Caudate nucleus (tissue), 63 donors: ENCODE measurements at places on chromosomes 2 and 18.

DNA sequence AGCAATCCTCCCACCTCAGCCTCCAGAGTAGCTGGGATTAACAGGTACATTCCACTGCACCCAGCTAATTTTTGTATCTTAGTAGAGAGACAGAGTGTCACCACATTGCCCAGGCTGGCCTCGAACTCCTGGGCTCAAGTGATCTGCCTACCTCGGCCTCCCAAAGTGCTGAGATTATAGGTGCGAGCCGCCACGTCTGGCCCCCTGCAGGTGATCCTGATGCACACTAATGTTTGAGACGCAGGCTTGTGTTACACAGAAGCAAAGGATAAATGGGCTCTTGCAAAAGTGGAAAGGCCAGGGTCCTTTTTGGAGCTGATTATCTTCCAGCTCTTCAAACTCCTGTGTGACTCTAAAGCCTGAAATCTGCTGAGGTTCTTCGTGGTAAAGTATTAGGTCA, 84.2 kb downstream of the TGFA start:
- no peak for DNase-seq

- DNase-seq: no peak
Measured at GRCh38 chr2:86512034-86512433, 51.2 kb downstream of the CHMP3 start.

DNA sequence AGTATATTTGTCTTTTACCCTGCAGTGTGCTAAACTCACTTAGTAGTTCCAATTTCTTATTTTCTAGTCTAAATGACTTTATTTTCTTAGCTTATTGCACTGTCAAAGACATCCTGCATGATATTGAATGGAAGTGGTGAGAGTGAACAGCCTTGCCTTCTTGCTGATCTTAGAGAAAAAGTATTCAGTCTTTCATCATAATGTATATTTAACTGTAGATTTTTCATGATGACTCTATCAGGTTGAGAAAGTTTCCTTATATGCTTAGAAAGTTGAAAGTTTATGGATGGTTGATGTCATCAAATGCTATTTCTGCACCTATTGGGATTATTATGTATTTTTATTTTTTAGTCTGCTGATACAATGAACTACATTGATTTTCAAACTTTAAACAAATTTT, 21.3 kb upstream of the COL3A1 start:
- DNase-seq: no peak

DNA sequence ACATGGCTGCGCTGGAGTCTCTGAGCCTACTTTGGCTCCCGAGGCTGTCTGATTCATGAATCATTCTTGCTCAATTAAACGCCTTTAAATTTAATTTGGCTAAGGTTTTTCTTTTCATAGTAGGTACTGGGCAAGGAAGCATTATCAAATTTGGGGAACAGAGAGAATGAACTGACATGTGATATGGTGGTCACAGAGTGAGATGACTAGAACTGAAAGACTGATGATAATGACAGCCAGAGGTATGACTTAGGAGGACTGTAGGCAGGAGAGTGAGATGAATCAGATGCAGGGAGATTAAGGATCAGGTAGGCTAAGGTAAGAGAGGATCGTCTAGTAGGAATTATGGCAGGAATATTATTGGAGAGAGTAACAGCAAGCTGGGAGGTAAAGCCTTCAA, 40.9 kb upstream of the ST8SIA3 start:
- DNase-seq: no peak

DNA sequence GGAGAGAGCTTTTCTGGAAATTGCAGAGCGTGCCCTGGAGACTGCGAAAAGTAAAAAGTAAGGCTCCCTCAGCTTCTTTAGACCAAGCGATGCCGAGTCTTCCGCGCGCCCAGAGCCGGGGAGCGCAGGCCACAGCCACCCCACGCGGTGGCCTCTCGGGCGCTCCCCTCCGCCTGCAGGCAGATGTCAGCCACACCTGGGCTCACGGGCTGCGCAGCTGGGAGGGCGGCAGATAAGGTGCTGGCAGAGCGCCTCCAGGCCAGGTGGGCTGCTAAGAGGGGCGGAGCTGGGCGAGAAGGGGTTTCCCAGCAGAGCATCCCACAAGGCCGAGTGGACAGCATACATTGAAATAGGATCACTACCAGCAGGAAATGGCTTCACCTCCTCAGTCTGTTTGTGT, 81.7 kb downstream of the ARHGEF4 start:
- DNase-seq: no peak

DNA sequence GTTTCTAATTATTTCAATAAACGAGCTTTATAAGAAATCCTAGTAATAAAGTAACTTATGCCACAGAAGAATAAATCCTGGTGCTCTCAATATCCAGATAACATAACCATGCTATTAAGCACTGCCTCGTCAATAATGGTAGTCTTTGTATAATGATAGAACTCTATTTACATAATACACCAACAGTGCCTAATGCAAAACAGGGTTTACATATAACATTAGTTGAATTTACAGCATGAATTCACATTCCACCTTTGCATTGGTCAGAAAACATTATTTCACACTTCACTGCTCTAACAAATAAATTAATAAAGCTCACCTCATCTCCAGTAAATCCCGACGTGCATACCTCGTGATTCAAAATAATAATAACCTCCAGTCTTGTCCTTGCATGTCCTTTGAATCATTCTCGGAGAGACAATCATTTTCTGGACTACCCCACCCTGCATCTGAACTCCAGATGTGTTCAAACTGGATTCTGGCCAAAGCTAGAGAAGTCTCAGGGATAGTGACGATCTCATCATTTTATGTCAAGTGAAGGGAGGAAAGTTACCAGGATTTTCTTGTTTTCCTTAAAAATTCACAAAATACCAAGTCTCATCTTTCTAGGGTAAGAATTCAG, 189.2 kb downstream of the NCKAP5 start:
- no peak for DNase-seq

DNA sequence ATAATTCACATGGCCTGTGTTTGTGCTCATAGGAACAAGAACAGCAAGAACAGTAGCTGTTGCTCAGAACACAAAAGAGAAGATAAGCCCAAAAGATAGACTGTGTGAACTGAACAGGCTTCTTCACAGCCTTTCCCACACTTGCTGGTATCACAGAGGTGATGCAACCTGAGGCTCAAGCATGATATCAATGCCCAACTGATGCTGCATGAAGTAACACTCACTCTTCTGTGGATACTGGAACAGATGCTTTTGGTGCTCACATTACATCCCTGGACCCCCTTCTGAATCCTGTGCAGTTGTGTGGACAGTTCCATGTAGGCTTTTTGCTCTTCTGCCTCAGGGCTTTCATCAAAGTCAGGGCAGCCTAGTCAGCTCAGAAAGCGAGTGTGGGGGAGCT, 88.4 kb upstream of the RND3 start:
- DNase-seq: no peak

DNA sequence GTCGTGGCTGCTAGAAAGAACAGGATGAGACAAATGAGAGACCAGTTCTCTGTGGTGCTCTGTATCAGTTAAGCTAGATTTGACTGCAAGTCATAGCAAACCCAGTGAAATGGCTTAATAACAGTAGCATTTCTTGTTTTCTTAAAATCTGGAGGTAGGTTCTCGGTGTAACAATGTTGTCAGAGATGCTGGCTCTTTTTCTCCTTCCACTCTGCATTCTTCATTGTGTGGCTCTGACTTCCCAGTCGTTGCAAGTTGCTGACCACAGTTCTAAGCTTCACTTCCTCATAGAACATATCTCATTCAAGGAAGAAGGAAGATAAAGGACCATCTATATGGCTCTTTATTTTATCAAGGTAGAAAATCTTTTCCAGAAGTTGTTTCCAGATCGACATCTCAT, 7.9 kb upstream of the CKAP2L start:
- no peak for DNase-seq

GRCh38 chr18:62001396-62001795, 108.6 kb upstream of the RNF152 start:
- no peak for DNase-seq

DNA sequence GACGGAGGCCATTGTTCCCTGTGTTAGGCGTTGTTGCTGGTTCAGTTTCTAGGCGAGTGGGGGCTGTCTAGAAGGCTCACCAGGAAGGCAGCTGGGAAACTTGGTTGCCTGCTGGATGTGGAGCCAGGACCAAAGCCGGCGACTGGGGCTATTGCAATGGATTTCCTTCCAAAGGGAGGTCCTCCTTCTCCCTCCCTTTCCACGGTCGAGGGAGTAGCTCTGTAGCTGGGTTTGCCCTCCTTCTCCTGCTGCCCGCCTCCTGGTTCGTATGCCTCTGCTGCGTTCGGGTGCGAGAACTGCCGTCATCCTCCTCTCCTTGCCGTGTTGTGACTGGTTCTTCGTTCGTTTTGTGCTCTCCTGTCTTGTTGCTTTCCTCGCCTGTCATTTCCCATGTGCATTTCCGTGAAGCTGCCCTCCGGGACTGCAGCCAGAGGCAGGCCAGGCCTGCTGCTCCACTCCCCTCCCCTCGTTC, 203.4 kb downstream of the NEDD4L start:
- DNase-seq: peak; percentile 57

DNA sequence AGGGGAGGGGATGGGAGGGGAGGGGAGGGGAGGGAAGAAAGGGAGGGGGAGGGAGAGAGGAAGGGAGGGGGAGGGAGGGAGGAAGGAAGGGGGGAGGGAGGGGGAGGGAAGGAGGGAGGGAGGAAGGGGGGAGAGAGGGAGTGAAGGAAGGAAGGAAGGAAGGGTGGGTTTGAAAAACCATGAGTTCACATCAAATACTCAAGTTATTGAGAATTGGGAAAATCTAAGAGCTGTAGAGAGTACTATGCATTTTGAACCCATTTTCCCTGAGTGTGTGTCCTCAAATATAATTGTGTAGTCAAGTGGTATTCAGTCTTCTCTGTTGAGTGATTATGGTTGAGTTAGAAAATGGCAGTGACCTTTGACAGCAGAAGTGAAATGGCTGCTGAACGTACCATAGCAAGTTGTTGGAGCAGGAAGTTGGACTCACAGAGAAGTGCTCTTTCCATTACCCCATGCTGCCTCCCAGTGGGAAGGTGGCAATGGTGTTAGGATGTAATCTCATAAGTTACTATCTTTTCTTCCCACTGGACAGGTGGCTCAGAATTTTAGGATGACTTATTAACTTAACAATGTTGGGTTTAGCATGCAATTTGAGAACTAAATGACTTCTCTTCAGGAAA, 214.6 kb downstream of the SETBP1 start:
- no peak for DNase-seq

- no peak for DNase-seq
Measured at GRCh38 chr2:86224645-86225355, 25.5 kb downstream of the MRPL35 start.

- DNase-seq: no peak
Measured at GRCh38 chr2:197191177-197191939, 119.2 kb downstream of the ANKRD44 start.

GRCh38 chr2:151730262-151730975, 3.9 kb downstream of the NEB start:
- DNase-seq: no peak

- DNase-seq: no peak
Measured at GRCh38 chr2:70985283-70985688, 6.9 kb downstream of the ANKRD53 start.

- DNase-seq: no peak
Measured at GRCh38 chr18:9739516-9739915, 31.4 kb downstream of the RAB31 start.

DNA sequence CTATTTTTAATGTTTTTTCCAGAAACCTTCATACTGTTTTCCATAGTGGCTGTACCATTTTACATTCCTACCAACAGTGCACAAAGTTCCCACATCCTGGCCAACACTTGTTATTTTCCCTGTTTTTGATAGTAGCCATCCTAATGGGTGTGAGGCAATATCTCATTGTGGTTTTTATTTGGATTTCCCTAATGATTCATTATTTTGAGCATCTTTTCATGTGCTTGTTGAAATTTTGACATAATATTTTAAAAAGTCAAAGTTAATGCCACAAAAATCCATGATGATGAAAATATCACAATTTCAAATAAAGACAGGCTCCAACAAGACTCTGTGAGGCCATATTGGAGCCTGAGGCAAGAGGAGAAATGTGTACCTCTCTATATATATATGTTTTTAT, 50.2 kb downstream of the VWA3B start:
- DNase-seq: no peak

DNA sequence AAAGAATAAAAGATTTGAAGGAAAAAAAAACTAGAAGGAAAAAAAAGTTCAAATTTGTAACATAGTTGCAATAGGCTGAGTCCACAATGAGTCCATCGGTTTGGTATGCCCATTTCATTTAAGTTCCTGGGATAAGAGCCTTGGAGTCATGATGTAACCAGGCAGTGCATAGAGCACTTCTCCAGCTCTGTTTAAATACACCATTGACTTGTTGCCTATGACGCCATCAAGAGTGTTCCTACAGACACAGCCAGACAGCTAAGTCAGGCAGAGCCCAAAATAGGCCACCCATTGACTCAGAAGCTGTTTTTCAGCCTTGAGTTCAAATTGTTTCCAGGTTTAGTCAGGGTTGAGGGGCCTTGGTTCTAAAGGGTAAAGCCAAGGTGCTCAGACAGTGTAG, 44.9 kb downstream of the SOCS6 start:
- DNase-seq: no peak

GRCh38 chr2:147198651-147199171, 646.1 kb upstream of the ACVR2A start:
- peak; percentile 2 for DNase-seq

DNA sequence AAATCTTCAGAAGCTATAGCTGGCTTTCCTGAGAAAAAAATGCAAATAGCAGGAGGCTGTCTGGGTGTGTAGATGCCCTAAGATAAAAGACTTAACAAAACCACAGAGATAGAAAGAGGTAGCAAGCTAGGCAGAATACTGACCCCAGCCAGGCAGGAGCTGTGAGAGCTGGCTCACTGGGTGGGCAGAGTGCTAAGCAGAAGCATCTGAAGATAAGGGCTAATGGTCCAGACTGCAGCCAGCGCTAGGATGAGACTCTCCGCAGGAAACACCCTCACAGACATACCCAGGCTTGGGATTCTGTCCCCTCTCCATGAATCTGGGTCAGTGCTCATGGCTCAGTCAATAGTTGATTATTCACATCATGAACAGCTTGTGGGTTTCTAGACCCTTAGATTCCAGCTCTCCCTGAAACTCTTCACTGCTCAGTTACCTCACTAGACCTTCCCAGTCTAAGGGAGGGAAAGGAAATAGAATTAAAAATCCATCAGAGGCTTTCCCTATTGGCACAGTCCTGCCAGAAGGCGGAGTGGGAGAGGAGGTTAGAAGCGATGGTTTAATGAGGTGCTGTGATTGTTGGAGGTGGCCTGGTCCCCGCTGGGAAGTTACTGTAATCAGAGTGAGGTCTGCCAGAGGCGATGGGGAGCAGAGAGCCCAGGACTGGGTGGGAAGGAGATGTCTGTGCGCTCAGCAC, 21.4 kb upstream of the CCBE1 start:
- DNase-seq: no peak

GRCh38 chr18:46740046-46740445, 16.8 kb downstream of the ST8SIA5 start:
- no peak for DNase-seq

DNA sequence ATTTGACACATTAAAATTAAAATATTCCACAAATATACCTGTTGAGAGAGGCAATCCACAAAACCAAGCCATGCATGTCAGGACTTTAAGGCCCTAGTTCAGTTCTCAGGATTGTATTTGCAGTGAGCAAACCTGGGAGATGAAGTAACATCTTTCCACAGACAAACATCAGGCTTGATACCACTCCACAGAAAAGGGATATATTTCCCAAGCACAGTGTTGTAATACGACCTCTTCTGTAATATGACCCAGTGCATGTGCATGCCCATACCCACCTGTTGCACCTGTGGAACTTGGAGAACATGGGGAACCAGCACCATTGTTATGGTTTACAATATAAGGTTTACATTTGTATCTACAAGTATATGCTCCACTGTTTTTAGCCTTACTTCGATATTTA, 184.0 kb downstream of the PDE11A start:
- no peak for DNase-seq

GRCh38 chr2:26711457-26712161, 19.1 kb downstream of the KCNK3 start:
- DNase-seq: no peak

GRCh38 chr2:180255981-180256380, 248.9 kb upstream of the CWC22 start:
- no peak for DNase-seq
